ENCODE measurements at places on chromosomes 16 and 17.

GRCh38 chr17:68734931-68735330, 133.8 kb upstream of the FAM20A start:
- DNase-seq: no peak

- DNase-seq: no peak
Measured at GRCh38 chr17:56407086-56407485, 186.4 kb upstream of the NOG start.

DNA sequence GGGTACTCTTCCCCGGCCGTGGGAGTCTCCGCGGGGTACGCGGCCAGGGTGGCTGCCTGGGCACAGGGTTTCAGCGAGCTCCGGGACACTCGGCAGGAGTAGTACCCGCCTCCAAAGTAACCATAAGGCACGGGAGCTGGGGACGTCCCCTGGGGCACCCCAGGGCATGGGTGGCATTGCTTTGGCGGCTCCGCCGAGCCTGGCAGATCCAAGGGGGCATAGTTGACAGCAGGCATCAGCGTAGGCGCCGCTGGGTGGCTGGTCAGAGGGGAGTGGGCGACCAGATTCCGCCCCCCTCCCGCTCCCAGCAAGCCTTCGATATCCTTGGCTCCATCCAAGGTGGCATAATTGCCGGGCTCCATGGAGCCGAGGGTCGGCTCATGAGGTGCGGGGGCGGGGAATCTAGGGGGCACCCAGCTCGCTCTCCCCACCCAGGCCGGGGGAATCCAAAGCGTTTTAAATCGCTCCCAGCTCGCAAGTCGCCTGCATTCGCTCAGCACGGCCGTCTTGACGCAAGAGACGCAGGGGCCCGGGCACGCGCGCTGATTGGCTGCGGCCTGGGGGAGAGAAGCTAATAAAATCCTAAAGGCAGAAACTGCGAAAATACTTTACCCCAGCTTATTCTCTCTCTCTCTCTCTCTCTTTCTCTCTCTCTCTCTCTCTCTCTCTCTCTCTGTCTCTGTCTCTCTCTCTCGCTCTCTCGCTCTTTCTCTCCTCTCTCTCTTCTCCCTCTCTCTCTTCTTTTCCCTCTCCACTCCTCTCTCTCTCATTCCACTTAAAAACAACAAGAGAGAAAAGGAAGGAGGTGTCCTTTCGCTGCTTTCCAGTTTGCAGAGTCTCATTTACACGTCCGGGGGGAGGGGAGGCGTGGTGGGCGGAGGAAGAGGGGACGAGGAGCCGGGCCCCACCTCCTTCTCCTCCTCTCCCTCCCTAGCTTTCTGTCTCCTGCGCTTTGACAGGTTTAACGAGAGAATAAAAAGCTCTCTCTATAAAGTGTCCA, at the start of gene HOXB13:
Gene HOXB13, minus strand, starts transcription at position 519 of the 1,000 bp plus-strand sequence. Its CDS starts 157 bp downstream, at position 362.
- DNase-seq: peak; percentile 56

DNA sequence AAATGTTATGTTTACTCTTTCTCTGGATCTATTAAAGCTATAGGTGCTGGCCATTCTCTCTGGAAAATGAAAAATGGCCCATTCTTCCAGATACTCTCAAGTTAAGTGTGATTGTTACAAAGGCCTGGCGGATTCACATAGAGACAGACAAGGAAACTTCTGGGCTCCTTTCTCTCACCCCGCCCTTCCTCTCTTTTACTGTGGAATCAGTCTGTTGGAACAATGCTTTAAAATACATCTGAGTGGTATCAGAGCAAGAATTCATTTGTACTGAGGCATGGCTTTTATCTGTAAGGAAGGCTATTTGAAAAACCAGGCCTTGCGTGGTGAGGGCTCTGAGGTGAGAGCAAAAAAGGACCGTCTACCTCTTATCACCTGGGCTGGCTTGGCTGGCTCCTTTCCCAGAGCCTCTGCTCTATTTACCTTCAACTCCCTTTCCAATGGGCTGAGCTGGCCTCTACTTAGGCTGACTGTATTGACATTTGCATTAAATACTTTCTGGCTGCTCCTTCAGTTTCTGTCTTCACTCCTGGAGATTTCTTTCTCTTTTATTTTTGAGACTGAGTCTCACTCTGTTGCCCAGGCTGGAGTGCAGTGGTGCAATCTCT, 274.0 kb downstream of the PHKB start:
- no peak for DNase-seq

DNA sequence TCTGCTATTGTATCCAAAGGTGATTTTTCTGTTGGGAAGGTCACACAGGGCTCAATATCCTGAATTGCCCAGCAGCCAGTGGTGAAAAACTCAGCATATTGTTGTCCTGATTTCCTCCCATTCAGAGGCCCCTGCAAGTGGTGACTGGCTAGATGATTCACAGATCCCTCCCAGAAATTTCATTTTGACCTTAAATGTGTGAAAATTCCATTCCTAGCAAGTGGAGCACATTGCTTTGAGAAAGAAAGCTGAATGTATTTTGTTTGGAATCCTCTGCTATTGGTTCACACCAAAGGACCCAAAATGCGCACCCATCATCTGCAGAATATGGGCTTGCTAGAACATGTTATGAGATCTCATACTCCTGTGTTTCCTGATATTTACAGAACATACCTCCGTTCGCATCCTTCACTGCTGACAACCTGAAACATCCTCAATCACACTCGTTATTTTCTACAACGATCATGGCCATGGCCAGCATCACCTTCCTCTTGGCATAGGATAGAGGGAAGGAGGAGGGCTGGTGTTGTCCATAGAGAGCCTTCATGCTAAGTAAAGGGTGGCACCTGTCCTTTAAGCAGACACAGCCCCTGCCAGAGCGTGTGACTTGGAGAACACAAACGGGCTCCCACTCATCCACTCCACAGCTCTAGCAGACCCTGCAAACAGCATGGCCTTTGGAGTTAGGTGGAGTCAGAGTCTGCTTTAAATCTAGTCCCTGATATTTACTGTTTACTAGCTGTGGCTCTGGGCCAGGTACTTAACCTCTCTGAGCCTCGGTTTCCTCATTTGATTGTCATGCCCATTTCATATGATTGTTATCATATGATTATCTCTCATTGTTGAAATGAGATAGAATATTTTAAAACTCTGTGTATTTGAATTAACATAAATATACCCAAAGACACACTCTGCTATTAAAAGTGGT, 30.4 kb upstream of the NFAT5 start:
- no peak for DNase-seq

GRCh38 chr16:51442141-51442870, 291.2 kb upstream of the SALL1 start:
- DNase-seq: no peak

GRCh38 chr16:70472786-70473433, 18.5 kb downstream of the FCSK start:
- DNase-seq: no peak

DNA sequence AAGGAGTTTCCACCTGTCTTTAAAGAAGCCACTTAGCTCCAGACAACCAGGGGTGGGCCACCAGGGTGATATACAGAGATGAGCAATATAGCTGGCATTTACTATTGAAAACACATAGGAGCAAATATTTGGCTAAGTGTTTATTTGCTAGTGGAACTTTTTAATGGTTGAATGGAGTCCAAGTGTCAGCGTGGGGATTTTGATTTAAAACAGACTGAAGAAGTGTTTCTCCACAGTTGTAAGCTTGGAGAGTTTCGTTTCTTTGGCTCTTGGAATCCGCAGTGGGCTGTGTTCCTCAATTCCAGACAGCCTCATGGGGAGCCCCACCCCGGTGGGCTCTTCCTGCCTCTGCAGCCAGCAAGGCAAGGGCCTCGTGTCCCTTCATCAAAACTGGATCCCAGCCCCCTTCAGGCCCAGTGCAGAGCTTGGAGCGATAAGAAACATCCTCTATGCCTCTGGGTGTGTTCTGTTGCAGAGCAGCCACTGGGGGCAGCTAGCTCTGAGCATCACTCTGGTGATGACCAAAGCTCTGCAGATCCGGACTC, 36.1 kb downstream of the NOG start:
- DNase-seq: no peak

DNA sequence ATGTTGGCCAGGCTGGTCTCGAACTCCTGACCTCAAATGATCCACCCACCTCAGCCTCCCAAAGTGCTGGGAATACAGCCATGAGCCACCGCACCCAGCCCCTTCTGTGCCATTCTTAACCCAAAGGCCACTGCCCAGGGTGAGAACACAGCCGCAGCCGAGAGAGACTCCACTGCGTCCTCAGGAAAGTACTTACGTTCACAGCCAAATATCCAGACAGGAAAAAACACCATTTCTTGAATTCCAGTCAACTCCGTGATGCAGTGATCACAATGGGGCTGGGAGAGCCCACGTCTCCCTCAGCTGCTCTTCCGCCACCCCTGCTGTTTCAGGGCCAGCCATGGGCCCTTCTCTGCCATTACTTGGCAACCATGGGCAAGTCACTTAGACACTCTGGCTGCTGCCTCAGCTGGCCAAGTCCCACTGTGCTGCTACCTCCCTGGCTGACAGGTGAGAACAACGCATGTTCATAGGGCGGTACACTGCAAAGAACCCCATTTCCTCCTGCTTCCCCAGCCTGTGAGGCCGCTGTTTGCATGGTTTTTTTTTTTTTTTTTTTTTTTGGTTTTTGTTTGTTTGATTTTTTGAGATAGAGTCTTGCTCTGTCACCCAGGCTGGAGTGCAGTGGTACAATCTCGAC, 4.3 kb downstream of the CDIP1 start:
- no peak for DNase-seq

DNA sequence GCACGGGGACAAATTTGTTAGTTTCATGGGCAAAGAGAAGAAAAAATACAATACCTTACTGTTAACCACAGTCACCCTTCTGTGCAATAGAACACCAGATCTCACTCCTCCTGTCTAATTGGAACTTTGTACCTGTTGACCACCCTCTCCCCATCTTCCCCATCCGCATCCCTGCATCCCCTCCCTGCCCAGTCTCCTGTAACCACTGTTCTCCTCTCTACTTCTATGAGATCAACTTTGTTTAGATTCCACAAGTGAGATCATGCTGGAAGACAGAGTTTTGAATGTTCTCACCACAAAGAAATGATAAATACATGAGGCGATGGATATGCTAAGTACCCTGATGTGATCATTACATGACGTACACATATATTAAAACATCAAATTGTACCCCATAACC, 47.7 kb downstream of the CLEC16A start:
- no peak for DNase-seq

GRCh38 chr16:29112755-29113347, 128.0 kb downstream of the LAT start:
- DNase-seq: no peak

DNA sequence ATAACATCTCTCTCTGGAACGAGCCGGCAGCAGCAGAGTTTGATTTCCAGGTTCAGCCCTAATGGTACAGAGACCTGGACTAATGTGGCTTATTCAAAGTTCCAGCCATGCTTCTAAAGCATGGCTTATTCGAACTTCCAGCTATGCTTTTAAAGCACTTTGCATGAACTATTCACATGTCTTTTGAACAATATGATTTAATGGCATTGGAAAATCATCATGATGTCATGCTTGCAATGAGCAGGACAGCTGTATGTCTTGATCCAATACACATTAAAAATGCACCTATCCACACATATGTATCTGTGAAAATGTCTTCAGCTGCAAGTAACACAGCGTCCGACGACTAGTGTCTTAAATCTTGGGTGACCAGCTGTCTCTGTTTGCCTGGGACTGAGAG, 85.7 kb downstream of the MARF1 start:
- DNase-seq: no peak

GRCh38 chr16:77993111-77993985, 29.0 kb upstream of the CLEC3A start:
- no peak for DNase-seq

GRCh38 chr16:25625620-25626019, 66.1 kb upstream of the HS3ST4 start:
- DNase-seq: no peak

GRCh38 chr16:58848662-58849002, 114.5 kb upstream of the GOT2 start:
- DNase-seq: no peak
